ENCODE measurements at places on chromosomes 5 and 9.

DNA sequence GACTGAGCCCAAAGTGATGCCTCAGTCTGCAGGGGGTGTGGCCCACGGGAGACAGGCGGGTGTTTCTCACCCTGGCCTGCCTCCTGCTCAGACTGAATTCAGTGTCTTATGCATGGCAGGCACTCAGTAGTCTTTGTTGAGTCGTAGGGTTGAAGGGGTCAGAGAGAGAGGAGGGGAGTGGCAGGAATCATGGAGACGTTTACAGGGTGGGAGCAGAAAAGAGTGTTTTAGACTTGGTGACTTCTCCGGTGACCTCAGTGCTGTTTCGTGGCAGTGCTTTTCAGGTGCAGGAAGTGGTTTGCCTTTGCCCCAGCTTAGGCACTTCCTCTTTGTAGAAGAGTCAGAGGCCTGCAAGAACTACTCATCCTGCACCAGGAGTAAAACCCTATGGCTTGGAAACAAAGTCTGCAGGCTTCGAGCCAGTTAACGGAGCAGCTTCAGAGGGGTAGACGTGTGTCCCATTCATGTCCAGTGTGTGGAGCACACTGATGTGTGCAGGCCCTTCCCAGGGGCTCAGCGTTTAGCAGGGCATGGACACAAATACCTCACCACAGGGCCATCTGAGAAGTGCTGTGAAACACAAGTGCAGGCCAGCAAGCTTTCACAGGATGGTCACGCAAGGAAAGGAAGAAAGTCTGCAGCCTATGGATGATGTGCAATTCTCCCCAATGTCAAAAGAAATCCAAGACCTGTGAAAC is 24.5 kb upstream of the SEMA4D start:
- peak; percentile 92 for DNase-seq

- no peak for DNase-seq
These were observed 1.7 kb downstream of the SNCB start for GRCh38 chr5:176628406-176629228.

DNA sequence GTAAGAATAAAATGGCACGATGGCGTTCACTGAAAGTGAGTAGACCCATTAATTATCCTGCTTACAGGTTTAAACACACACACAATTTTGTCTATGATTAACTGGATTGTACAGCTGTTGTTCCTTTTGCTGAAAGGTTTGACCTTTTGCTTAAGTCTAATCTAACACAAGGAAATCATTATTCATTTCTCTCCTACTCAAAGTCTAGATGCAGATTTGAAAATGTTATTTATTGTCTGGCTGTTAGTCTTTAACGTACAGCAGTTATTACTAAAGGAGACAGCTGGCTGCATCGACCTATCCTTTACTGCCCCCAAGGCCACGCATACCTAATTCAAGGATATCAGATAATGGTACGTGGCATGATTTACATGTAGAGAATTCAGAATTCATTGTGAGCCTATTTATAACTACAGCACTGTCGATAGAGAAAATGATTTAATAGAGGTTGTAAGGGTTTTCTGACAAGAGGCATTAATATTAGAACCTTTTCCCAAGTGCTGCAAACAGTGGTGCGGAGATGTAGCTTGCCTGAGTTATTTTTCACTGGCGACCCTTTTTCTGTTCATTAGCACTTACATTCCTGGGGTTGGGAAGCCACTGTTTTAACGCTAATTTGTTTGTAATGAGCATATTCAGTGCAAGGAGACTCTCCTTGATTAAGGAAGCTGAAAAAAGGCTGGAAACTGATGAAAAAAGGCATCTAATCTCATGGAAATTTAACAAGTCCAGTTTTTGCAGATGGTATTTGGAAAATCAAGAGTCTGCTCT is 368.4 kb upstream of the GRAMD2B start:
- DNase-seq = no peak

DNA sequence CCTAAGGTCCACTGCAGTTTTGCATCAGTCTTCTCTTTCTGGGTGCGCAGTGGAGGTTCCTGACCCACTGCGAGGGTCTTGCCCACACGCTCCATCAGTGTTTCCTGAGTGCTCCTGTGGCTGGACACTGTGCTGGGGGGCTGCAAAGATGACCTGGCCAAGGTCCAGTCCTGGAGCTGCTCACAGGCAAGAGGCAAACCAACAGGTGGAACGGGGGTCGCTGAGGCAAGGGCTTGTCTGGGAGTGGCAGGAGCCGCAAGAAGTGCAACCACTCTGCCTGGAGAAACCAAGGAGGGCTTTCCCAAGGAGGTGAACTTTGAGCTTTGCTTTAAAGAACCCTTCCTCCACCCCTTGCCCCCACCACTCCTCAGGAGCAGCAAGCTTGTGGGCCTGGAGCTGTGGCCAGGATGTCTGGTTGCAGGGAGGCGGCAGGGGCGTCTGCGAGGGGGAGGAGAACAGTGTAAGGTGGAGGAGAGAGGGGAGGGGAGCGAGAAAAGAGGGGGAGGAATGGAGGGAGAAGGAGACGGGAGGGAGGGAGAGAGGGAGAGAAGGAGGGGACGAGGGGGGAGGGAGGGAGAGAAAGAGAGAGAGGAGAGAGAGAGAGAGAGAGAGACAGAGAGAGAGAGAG is 444 bp upstream of the CPLX2 start:
- DNase-seq = no peak

DNA sequence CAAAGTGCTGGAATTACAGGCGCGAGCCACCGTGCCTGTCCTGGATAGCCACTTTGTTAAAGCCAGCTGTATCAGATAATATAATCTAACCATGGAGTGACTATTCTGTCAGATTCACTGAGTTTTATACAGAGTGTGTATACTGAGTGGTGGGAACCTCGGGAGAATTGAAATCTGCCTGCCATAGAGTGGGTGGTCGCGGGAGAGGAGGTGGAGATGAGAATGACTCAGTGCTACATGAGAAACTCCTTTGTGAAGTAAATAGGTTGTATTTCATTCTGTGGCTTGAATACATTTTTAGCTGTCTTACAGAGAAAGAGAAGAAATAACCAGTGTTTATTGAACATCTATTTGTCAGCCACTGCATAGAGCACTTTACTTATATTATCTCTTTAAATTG is 26.4 kb downstream of the ATP6V0E1 start:
- DNase-seq = no peak

- no peak for DNase-seq
These were observed 327.4 kb upstream of the RPS23 start for GRCh38 chr5:82605441-82605973.

GRCh38 chr9:34121996-34122395 is 4.5 kb downstream of the DCAF12 start:
- DNase-seq = no peak

GRCh38 chr5:19987612-19988361 is at the start of gene CDH18:
TSS of gene CDH18 (minus strand) at chr5:19988200. CDS start at chr5:19838986, 149,214 bp downstream.
- no peak for DNase-seq

DNA sequence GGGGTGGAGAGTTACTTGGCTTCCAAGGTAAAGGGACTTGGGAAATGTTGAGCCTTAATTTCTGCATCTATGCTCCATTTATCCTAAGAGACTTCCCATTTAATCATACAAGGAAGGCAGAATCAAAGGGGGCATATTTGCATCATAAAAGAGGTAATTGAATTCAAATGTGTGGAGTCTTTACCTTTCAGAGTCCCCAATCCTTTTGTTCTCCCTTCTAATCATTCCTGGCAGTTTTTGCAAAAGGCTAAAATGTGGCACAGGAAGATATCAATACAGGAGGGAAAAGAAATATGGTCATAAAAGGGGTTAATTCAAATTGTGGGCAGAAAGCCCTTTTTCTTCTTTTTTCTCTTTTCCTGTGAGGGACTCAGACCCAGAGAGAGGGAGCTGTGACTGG is 69.5 kb downstream of the SFXN1 start:
- DNase-seq = no peak

DNA sequence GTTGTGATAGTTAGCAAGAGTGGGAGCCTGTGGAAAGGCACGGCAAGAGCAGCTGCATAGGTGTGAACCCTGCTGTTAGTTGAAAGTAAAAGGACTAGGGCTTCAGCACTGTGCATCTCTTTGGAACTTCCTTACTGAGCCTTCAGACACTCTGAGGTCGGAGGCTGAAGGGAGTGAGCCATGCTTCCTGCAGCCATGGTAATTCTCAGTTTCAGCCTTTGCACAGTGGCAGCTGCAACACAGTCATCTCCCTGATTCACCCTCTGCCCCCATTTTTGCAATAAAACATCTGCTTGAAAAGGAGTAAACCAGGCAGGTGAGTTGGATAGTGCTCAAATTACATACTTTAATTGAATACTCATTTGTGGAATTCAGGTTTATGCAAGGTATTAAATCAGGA is 6.5 kb upstream of the TLE4 start:
- DNase-seq = no peak

DNA sequence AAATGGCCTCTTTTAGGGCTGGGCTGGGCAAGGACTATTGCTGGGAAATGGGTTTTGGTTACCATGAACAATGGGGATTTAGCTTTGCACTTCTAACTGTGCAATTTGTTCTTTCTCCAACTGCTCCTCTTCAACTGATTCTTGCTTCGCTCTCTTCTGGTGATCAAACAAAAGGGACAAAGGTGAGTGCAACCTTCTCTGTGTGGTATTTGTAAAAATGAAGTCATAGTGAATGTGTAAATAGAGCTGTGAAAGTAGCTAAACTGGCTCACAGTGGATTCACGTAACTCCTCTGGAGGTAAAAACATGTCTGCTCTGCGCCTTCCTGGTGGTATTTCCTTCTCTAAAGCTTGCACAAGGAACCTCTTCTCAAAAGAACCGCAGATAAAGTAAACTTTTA is 20.9 kb upstream of the SPINK14 start:
- DNase-seq = no peak

DNA sequence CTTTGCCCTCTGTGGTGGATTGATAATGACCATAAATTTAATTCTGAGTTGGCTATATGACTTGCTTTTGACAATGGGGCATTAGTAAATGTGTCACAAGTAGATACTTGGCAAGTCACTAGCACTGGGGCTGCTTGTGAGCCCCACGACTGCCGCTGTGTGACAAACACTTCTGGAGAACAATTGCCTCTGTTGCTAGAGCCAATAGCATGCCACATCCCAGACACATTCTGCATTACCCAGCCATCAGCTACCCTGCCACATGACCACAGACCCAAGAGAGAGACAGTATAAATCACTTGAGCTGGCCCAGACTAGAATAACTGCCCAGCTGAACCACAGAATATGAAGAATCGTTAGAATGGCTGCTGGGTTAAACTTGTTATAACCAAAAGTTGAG is 753.2 kb upstream of the DMAC1 start:
- no peak for DNase-seq

Measured in DND-41 (cell line).